ENCODE measurements at places on chromosomes 2 and 18. TPM values are rescaled to one million over a fixed set of nuclear protein-coding genes. Genes with fewer than 3 reads are reported as not detected.

GRCh38 chr18:75456199-75456631 is 28.7 kb upstream of the SMIM21 start:
- DNase-seq: no peak

Gene SCN9A
- 23.7 TPM for total RNA-seq

GRCh38 chr2:200578778-200579177 is 7.0 kb upstream of the AOX1 start:
- DNase-seq: no peak

- no peak for DNase-seq
Measured at GRCh38 chr2:215680605-215681598, 245.0 kb upstream of the FN1 start.

GRCh38 chr2:189762229-189762550 is 402 bp downstream of the OSGEPL1 start:
- no peak for DNase-seq

DNA sequence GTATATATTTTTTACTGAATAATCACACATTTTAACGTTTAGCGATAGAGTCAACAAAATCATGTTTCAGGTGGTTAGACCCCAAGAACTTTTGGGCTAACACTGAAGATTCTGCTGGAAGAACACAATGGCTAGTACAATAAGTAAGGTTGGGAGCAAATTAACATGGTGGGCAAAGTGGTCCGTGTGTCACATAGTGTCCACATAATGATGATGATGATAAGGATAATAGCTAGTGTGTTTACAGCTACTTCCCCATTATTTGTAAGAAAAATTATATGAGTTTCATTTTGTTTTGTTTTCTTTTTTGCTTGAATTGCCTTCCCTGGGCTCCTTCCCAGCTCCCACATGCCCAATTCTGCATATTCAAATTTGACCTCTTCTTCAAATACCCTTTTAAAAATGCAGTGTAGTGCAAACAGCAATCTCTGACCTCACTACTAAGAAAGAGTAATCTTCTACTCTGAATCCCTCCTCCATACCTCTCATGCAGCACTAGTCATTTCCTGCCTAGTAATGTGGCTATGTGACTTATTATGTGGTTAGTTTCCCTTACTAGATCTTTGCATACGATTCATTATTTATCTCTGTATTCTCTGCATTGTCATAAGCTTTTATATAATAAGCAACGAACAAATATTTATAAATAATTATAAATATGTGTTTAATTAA is 16.9 kb upstream of the VPS54 start:
- DNase-seq: no peak

Data from progenitor cell of endocrine pancreas (in vitro differentiated cells).